ENCODE measurements at places on chromosomes 11 and 22.
A peak's percentile ranks its signal among the peaks of the same experiment; 100 is the strongest.

- H3K4me3 ChIP-seq: no peak overlapping the region
- peaks cover 36% of the 10 kb centered on the region for H3K36me3 ChIP-seq
- H3K4me1 ChIP-seq: peaks cover 11% of the 10 kb centered on the region
- H3K27me3 ChIP-seq: no peaks in the 10 kb centered on the region
Measured at GRCh38 chr22:45587638-45588505, 83.8 kb upstream of the ATXN10 start.

- no peak for DNase-seq
- H3K27ac ChIP-seq: peak overlapping the region; percentile 83
- H3K27me3 ChIP-seq: no peaks in the 10 kb centered on the region
Measured at GRCh38 chr11:8671193-8671612, 11.3 kb downstream of the TRIM66 start.

- H3K27ac ChIP-seq: no peak overlapping the region
- no peaks in the 10 kb centered on the region for H3K36me3 ChIP-seq
- H3K4me1 ChIP-seq: no peaks in the 10 kb centered on the region
- H3K27me3 ChIP-seq: no peaks in the 10 kb centered on the region
Measured at GRCh38 chr11:107665018-107665417, 46.8 kb downstream of the SLN start.

GRCh38 chr11:9914064-9914463 is 250.2 kb downstream of the SWAP70 start:
- peaks cover 10% of the 10 kb centered on the region for H3K36me3 ChIP-seq
- no peaks in the 10 kb centered on the region for H3K27me3 ChIP-seq
- no peak overlapping the region for H3K4me3 ChIP-seq
- H3K4me1 ChIP-seq: no peaks in the 10 kb centered on the region
- DNase-seq: no peak

DNA sequence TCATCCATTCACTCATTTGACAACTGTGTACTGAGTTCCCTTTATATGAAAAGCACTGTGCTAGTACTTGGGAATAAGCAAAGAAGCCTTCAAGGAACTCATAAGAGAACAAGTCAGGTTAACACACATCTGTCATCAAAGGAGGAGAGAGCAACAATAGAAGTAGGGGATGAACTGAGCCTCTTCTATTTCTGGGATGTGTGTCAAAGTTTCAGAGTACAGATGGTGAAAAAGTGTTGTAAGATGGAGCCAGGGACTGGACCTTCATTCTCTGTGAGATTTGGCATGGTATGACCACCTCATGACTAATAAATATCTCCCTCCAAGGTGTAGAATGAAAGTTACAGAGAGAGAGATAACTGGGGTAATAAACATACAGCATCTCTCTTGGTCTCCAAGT is 349.8 kb upstream of the PLET1 start:
- peaks cover 27% of the 10 kb centered on the region for H3K4me1 ChIP-seq
- H3K27me3 ChIP-seq: no peaks in the 10 kb centered on the region
- DNase-seq: no peak
- no peak overlapping the region for H3K4me3 ChIP-seq
- no peaks in the 10 kb centered on the region for H3K36me3 ChIP-seq
- H3K27ac ChIP-seq: no peak overlapping the region

- H3K4me3 ChIP-seq: no peak overlapping the region
- H3K27ac ChIP-seq: no peak overlapping the region
- no peak for DNase-seq
- H3K27me3 ChIP-seq: no peaks in the 10 kb centered on the region
- H3K4me1 ChIP-seq: no peaks in the 10 kb centered on the region
- no peaks in the 10 kb centered on the region for H3K36me3 ChIP-seq
Measured at GRCh38 chr11:68052137-68052873, 13.5 kb downstream of the TCIRG1 start.

DNA sequence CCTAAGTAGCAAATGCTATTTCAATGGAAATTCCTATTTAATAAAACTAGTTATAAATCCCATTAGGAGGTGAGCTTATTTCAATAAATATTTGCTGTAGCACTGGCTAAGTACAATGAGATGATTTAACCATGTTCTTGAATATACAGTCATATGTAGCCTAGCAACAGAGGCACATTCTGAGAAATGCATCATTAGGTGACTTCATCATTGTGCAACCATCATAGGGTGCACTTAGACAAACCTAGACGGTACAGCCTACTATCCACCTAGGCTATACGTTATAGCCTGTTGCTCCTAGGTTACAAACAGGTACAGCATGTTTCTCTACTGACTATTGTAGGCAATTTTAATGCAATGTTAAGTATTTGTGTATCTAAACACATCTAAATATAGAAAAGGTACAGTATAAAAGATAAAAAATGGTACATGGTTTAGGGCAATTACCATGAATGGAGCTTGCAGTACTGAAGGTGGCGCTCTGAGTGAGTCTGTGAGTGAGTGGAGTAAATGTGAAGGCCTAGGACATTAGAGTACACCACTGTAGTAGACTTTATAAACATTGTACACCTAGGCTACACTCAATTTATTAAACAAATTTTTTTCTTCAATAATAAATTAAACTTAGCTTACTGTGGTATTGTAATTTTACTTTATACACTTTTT is 350.1 kb downstream of the CASP12 start:
- H3K4me1 ChIP-seq: no peaks in the 10 kb centered on the region
- no peak overlapping the region for H3K27ac ChIP-seq
- no peak overlapping the region for H3K4me3 ChIP-seq
- no peaks in the 10 kb centered on the region for H3K27me3 ChIP-seq

GRCh38 chr11:128246364-128246801 is 341.0 kb downstream of the ETS1 start:
- DNase-seq: no peak
- H3K27me3 ChIP-seq: no peaks in the 10 kb centered on the region
- no peaks in the 10 kb centered on the region for H3K36me3 ChIP-seq
- H3K4me1 ChIP-seq: peaks cover 8% of the 10 kb centered on the region
- H3K4me3 ChIP-seq: no peak overlapping the region
- peak overlapping the region; percentile 49 for H3K27ac ChIP-seq

DNA sequence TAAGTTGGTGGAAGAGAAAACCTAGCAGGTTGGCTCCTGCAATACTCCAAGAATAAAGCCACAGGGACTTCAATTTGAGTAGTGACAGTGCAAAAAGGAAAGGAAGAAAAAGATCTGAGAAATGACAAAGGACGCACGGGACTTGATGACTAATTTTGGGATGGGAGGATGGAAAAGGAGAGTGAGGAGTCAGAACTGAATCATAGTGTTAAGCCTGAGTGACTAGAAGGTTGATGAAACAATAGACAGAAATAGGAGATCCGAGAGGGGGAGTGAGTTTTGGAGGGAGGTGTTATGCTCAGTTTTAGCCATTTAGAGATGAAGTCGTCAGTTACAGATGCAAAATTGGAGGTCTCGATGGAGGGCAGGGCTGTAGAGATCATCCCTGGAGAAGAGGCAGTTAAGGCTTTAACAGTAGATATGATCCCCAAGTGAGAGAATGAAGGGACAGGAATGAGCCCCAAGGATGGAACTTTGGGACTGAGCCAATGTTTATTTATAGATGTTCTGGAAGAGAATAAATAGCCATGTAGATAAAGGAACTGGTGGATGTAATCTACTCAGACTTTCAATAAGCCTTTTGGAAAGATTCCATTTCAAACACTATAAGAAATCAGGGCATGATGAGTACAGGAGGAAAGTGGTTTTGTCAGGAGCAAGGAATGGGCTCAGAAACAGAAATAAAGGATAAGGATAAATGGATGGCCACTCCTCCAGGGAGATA is 108.9 kb upstream of the NCAM1 start:
- H3K27me3 ChIP-seq: no peaks in the 10 kb centered on the region
- H3K27ac ChIP-seq: no peak overlapping the region
- no peak overlapping the region for H3K4me3 ChIP-seq
- no peaks in the 10 kb centered on the region for H3K4me1 ChIP-seq
- DNase-seq: no peak

DNA sequence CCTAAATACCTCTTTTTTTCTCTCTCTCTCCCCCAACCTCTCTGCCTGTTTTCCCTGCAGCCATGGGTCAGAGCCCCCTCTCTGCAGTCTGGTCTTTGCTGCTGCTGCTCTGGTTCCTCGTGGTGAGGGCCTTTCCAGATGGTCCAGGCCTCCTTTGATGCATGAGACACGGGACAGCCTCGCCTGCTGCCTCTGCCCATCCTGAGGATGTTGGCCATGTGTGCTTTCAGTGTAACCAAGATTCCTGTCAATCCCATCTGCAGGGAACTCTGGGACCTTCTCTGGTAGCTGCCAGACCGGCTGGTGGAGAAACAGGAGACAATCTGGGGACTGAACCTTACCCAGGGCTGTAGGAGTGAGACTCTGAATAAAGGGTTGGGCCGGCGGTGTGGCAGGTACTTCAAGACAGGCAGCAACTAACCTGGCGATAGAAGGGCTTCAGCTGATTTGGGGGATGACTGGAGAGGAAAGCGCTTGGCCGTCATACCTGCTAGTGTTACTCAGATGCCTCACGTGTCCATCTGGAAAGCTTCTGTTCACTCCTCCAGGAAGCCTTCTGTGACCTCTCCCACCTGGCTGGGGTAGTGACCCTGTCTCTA is 7.1 kb downstream of the CHRNA10 start:
- no peak overlapping the region for H3K4me3 ChIP-seq
- no peak for DNase-seq
- no peak overlapping the region for H3K27ac ChIP-seq
- peaks cover 25% of the 10 kb centered on the region for H3K36me3 ChIP-seq

GRCh38 chr22:19693581-19693980 is 20.7 kb upstream of the SEPTIN5 start:
- DNase-seq: no peak
- H3K4me1 ChIP-seq: peaks cover 32% of the 10 kb centered on the region
- H3K27ac ChIP-seq: no peak overlapping the region
- no peak overlapping the region for H3K4me3 ChIP-seq
- no peaks in the 10 kb centered on the region for H3K27me3 ChIP-seq
- H3K36me3 ChIP-seq: no peaks in the 10 kb centered on the region

DNA sequence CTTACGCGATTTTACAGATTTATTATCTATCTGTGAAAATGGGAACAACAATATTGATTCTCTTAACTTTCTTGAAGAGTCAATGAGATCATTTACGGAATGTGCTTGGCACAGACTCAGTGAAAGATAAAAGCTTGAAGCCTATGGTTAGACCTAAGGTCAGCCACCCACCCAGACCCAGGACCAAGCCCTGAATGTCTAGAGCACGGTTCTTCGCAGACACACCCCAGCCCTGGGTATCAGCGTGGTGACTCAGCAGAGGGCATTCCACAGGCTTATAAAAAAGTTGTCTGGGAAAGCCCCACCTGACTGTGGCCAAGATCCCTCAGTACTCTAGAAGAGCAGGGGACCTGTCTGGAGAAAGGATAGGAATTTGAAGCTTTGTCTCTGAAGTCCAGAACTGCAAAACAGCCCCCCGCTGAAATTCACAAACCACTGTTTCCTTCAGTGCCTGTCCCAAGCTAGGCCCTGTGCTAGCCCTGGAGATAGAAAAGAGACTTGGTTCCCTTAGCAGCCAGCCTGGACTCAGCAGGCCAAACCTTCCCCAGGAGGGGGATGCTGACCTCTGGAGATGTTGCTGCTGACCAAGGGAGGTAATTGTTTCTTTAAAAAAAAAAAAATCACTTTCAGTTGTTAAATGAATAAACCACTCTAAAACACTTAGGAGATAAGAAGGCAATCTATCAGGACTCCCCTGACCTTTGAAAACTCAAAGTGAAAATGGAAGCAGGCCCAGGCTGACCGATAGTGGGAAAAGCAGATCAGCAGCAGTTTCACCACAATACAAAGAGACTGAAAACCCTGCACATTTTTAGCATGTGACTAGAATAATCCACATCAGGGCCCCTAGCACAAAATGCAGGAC is 114.0 kb downstream of the ABTB2 start:
- no peak overlapping the region for H3K27ac ChIP-seq
- H3K36me3 ChIP-seq: no peaks in the 10 kb centered on the region
- no peak overlapping the region for H3K4me3 ChIP-seq
- peaks cover 23% of the 10 kb centered on the region for H3K4me1 ChIP-seq
- no peak for DNase-seq
- H3K27me3 ChIP-seq: no peaks in the 10 kb centered on the region

GRCh38 chr22:30636226-30637077 is 871 bp downstream of the SLC35E4 start:
- H3K27ac ChIP-seq: peak overlapping the region; percentile 98
- DNase-seq: no peak
- H3K27me3 ChIP-seq: no peaks in the 10 kb centered on the region
- H3K4me3 ChIP-seq: peak overlapping the region; percentile 82
- H3K4me1 ChIP-seq: peaks cover 37% of the 10 kb centered on the region

- H3K4me1 ChIP-seq: peaks cover 25% of the 10 kb centered on the region
- no peak overlapping the region for H3K27ac ChIP-seq
- DNase-seq: no peak
- H3K27me3 ChIP-seq: no peaks in the 10 kb centered on the region
- no peak overlapping the region for H3K4me3 ChIP-seq
- no peaks in the 10 kb centered on the region for H3K36me3 ChIP-seq
Measured at GRCh38 chr22:39459681-39460080, 2.9 kb downstream of the MGAT3 start.

DNA sequence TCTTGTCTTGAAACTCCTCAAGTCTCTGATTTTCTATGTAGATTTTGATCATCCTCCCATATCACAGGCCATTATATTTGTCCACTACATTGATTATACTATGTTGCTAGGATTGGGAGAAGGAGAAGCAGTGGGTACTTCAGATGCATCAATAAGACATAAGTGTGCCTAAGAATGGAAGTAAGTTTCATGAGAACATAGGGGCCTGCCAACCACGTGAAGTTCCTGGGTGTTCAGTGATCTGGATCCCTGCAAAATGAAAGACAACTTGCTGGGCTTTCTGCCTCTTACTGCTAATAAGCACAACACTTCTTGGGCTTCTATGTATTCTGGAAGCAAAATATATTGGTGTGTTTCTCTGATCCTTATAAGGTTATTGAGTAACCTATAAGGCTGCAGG is 17.8 kb downstream of the SERPINH1 start:
- no peaks in the 10 kb centered on the region for H3K27me3 ChIP-seq
- H3K36me3 ChIP-seq: no peaks in the 10 kb centered on the region
- DNase-seq: no peak

GRCh38 chr11:123069908-123070821 is 8.2 kb upstream of the HSPA8 start:
- H3K4me1 ChIP-seq: peaks cover 11% of the 10 kb centered on the region

DNA sequence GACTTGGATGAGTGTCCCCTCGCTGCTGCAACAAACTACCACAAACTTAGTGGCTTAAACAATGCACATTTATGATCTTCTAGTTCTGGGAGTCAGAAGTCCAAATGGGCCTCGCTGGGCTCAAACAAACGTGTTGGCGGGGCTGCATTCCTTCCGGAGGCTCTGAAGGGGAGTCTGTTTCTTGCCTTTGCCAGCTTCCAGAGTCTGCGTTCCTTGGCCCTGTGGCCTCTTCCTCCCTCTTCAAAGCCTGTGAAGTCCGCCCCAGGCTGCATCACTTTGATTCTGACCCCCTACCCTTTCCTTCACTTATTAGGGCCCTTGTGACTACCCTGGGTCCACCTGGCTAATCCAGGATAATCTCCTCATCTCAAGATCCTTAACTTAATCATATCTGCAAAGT is 80.3 kb upstream of the NECTIN1 start:
- H3K36me3 ChIP-seq: no peaks in the 10 kb centered on the region
- no peak overlapping the region for H3K4me3 ChIP-seq
- H3K27ac ChIP-seq: no peak overlapping the region
